ENCODE measurements at places on chromosomes 12 and 14.

- no peak for DNase-seq
Observed at GRCh38 chr14:106681568-106681967, 1155.2 kb downstream of the TMEM121 start.

GRCh38 chr14:50109342-50109741 lies 7.0 kb downstream of the VCPKMT start:
- no peak for DNase-seq

- no peak for DNase-seq
Observed at GRCh38 chr12:108675792-108676191, 42.1 kb upstream of the SELPLG start.

DNA sequence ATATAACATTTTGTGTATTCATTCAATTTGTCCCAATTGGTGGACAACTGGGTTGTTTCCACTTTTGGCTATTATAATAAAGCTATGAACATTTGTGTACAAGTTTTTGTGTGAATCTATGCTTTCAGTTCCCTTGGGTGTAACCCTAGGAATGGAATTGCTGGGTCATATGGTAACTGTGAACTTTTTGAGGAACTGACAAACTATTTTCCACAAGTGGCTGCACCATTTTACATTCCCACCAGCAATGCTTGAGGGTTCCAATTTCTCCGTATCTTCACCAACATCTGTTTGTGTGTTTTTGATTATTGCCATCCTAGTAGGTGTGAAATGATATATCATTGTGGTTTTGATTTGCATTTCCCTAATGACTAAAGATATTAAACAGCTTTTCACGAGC lies 13.0 kb downstream of the LPCAT3 start:
- DNase-seq, result no peak

DNA sequence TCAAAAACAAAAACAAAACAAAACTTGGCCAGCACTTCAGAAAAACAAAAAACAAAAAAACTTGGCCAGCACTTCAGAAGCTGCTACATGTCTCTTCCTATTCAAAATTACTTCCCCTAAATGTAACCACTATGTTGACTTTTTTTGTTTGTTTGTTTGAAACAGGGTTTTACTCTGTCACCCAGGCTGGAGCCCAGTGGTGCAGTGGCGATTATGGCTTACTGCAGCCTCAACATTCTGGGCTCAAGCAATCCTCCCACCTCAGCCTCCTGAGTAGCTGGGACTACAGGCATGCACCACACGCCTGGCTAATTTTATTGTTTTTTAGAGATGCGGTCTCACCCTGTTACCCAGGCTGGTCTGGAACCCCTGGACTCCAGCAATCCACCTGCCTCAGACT lies 38.0 kb upstream of the PPP4R3A start:
- DNase-seq, result no peak

DNA sequence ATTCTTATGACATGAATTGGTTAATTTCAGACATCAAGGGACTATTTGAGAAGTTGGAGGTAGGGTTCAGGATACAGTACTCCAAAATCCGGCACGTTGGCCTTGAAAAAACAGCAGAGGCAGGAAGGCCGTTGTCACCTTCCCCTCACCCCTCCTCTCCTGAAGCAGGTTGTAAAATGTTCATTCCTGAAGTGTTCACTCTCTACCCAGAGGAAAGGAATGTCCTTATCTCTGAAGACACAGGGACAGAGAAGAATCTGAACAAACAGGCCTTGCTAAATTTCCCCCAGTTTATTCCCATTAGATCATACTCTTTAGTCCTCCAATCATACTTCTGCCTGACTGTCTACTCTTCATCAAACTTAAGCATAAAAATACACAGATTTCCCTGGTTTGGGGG lies 313.6 kb downstream of the ZFP36L1 start:
- no peak for DNase-seq

DNA sequence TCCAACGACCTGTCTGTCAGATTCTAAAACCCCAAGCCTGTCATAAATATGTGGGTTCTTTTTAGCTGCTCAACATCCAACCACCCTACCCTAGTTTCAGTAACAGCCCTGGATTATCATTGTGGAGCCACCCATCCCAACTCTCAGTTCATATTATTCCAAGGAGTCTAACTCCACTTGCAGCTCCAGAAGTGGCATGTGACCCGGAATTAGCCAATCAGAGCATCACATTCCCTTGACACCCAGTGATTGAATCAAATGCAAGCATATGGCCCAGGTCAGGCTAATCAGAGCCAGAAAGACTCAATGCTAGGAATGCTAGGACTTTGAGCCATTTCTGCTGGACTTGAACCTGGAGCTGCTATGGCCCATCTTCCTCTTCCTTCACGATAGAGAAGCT lies 17.1 kb upstream of the HSP90B1 start:
- DNase-seq, result no peak

DNA sequence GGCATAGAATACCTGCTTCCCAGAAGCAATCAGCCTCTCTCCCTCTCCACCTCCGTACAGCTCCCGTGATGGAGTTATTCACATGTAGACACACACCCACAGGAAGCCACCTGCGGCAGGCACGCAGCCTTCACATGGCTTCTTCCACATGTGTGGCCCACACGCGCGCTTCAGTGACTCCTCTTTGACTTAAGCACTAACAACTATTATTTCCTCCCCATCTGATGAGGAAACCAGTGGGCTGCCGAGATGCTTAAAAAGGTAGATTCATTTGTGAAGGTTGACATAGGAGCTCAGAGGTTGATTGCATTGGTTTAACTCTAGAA lies 69.3 kb downstream of the PRMT8 start:
- no peak for DNase-seq

DNA sequence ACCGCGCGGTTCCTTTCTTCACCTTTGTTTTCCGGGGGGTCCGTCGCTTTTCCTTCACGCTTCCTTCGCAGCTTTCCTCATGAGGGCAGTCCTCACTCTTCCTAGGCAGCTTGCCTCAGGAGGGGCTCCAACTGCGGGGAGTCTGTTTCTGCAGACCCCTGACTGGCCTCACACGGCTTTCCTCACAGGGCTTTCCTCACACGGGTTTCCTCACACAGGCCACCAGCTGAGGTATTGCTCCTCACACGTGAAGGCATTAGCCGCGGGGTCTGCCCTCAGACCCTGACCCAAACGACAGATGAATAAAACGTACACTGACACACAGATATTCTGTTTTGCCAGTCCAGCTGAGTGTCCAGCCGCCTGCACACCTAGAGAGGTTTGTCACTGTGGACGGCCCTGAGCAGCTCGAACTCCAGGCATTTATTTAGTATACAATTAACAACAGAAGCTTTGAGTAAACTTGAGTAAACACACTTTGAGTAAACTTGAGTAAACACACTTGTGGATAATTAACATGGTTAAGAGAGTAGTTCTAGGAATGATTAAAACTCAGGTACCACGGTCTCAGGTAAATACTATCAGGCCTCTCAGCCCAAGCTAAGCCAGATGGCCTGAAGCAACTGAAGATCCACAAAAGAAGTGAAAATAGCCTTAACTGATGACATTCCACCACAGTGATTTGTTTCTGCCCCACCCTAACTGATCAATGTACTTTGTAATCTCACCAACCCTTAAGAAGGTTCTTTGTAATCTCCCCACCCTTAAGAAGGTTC lies 16.1 kb upstream of the LYZ start:
- DNase-seq, result no peak

- no peak for DNase-seq
Observed at GRCh38 chr14:44352201-44352600, 154.9 kb downstream of the FSCB start.

- DNase-seq, result no peak
Observed at GRCh38 chr14:105709281-105710118, 183.1 kb downstream of the TMEM121 start.

DNA sequence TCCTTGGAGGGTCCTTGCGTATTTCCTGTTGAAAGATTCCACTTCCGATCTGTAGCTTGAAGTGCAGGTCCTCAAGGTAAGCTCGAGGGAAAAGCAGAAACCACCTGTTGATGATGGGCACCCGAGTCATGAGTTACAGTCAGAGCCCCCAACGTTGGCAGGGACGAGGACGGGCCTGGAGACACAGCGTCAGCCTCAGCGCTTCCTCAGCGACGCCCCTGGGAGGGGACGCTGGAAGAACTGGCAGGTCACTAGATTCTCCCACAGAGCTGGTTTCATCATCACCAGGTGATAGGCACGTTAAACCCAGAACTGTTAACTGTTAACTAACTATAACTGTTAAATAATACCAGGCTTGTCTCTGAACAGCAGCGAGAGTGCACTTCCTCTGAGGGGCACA lies 101.8 kb downstream of the TNFAIP2 start:
- DNase-seq, result peak; percentile 52

DNA sequence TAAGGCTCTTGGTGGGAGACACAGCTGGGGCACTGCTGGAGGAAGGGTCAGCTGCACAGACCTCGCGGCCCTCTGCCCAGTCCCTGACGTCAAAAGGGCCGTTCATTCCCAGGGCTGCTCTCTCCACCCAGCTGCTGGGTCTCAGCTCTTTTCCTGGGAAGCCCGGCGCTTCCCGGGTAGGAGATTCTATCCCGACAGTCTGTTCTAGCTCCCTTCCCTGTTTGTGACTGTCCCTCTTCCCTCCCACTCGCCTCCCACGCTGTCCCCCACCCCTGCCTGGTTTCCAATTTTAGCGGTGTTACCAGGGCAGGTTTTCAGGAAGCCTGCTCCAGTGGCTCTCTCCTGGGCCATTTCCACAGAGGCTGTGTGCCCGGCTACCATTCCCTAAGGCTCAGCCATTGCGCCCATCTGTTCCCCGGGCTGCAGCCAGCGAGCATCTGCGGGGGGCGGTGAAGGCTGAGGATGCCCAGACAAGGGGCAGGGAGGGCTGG lies 186.6 kb downstream of the CACNA1C start:
- no peak for DNase-seq

DNA sequence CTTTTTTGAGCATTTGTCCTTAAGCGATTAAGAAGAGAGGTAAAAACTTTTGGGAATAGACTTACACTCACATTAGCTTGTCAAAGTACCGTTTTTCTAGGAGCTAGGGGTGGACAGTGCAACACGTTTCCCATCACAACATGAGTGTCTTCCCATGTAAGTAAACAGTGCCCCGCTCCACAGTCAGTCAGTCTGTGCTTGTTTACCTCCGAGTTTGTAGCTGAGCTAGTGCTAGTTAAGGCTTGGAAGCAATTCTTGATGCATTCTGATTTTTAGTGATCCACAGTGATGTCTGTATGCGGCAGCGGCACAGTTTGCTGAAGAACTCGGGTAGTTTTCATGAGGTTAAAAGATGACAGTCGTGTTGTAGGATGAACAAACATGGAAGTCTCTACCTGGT lies 941 bp downstream of the ZDHHC17 start:
- DNase-seq, result no peak

GRCh38 chr12:120719496-120720233 lies 6.0 kb upstream of the ACADS start:
- no peak for DNase-seq

GRCh38 chr14:66972469-66972868 lies 216.8 kb upstream of the GARIN2 start:
- no peak for DNase-seq

- DNase-seq, result no peak
Observed at GRCh38 chr12:15719230-15719629, 70.0 kb downstream of the EPS8 start.

DNA sequence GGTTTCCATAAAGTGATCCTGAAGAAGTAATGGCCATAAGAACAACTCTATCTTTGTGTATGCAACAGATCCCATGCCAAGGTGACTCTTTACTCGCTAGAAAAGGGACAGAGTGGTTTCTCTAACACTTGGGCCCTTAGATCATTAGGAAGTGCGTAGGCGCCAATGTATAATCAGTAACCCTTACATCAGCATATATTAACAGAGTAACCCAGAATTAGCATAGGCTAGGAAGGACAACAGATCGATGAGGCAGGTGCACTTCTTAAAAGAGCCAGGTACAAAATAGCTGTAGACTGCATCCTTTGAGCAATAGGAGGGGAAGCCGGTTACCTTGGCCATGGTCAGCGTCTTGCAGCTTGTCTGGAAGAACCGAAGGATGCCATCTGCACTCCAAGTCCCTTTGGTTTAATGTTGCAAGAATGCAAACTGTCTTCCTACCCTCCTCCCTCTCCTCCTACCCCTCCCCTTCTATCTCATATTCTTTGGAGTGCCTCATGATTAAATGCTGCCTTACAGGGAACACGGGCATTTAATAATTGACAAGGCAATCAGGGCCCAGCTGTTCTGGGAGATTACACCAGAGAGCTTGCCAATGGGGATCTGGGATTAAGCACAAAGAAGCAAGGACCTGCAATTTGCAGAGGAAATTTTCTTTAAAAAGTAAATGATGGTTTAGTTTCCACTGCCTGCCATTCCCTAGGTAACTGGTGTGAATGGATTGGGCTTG lies 8.0 kb downstream of the GSG1 start:
- no peak for DNase-seq
